ENCODE measurements at places on chromosomes 4 and X.
A peak's percentile ranks its signal among the peaks of the same experiment; 100 is the strongest.

DNA sequence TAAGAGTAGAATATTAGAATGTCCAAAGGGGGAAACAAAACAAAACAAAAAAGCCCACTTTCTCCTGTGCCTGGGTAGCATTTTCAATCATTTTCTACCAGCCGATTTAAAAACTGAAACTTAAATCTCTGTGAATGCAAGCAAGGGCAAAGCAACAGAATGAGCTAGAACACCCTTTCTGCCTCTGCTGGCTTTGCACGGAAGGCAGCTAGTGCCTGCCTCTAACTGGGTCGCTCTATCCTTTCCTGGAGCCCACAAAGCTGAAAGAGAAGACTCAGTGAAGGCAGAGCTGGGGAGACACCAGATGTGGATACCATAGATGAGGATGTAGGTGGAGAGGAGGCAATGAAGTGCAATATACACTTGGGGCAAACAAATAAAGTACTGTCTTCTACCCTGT is 248.9 kb upstream of the TTC29 start:
- no peak for DNase-seq

- no peak for DNase-seq
These were observed 194.4 kb downstream of the TMA16 start for GRCh38 chr4:163688856-163689255.

GRCh38 chrX:4129626-4130025 is 416.2 kb upstream of the PRKX start:
- no peak for DNase-seq

DNA sequence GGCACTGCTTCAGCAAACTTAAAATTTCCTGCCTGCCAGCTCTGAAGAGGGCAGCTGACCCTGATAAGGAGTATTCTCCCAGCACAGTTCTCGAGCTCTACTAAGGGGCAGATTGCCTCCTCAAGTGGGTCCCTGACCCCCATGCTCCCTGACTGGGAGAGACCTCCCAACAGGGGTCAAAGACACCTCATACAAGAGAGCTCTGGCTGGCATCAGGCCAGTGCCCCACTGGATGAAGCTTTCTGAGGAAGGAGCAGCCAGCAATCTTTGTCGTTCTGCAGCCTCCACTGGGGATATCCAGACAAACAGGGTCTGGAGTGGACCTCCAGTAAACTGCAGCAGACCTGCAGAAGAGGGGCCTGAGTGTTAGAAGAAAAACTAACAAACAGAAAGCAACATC is 1118.3 kb upstream of the ADGRL3 start:
- no peak for DNase-seq

GRCh38 chr4:1179089-1179441 is 6.7 kb upstream of the SPON2 start:
- DNase-seq = no peak

DNA sequence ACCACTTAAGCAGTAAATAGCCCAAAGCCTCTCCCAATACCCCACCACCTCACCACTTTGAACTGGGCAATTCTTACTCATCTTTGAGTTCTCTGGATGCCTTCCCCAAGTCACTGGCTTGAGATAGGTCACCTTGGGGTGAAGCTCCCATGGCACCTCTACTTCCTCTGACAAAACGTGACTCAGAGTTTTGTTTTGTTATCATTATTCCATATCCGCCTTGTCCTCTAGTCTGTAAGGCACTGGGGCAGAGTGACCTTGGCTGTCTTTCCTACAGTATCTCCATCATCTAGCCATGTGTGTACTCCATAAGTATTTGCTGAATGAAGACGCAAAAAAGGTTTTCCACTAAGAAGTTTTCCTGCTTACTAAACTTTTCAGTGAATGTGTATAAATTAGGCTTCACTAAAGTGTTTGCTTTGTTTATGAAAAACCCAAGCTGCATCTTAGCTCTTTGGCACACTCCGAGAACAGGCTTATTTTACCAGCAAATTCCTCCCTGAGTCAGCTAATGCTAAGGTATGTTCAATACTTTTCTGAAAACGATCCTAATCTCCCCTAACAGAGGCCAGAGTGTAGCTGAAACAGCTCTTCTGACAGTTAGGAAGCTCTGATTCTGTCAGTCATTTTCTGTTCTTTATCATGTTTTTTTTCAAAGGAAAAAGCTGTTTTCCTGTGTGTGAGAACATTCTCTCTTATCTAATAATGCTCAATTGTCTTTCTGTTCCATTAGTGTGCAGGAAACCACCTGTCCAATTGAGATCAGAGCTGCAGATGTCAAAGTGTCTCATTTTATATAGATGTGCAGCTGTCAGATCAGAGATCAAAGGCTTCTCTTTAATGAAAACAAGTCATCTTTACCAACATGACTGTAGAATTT is 30.2 kb upstream of the TSPAN5 start:
- no peak for DNase-seq

GRCh38 chrX:77597511-77597910 is 150.3 kb downstream of the FGF16 start:
- DNase-seq = no peak

GRCh38 chrX:24175276-24175675 is 25.7 kb downstream of the ZFX start:
- DNase-seq = no peak

GRCh38 chr4:1340861-1341260 is 6.1 kb upstream of the UVSSA start:
- no peak for DNase-seq

- DNase-seq = no peak
These were observed 213.4 kb downstream of the IL15 start for GRCh38 chr4:141849778-141850177.

GRCh38 chr4:17066972-17067371 is 168.5 kb upstream of the LDB2 start:
- DNase-seq = no peak

DNA sequence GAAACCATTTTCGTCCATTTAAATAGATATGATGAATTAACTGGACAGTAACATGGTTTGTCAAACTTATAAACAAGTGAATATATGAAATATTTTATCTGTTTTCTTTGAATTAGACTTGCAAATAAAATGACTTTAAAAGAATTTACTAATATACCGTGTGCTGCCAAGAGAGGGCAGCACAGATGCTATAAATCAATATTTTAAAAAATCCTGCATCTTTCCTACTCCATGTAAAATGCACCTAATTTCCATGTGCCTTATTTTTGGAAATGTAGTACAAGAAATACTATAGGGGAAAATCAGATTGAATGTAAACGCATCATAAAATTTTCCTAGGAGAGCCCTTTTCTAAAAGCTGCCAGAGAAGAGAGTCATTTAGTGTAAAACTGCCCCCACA is 62.2 kb downstream of the PRKX start:
- no peak for DNase-seq

DNA sequence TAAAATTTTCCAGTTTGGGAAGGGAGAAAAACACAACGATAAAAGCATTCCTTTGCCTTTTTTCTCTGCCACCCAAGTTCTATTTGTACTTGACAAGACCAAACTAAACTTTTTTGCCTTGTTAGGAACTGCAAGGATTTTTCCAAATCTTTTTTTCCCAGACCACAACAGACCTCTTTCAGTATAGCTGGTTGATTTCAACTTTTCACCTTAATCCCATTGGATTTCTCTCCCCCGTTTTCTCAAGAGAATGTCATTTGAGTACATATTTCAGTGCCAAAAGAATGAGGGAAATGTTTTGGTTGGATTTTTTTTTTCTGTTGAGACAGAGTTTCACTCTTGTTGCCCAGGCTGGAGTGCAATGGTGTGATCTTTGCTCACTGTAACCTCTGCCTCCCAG is 18.5 kb upstream of the SGMS2 start:
- no peak for DNase-seq

- no peak for DNase-seq
These were observed at the start of gene CITED1 for GRCh38 chrX:72305286-72306084. TSS of gene CITED1 (minus strand) at chrX:72305914. CDS start at chrX:72302869, 3,045 bp downstream.

- DNase-seq = no peak
These were observed 503.5 kb downstream of the MID1IP1 start for GRCh38 chrX:39304746-39305145.

GRCh38 chr4:98586291-98586961 is 72.0 kb downstream of the TSPAN5 start:
- no peak for DNase-seq

- no peak for DNase-seq
These were observed 28.3 kb upstream of the DYNLT3 start for GRCh38 chrX:37875675-37876074.

DNA sequence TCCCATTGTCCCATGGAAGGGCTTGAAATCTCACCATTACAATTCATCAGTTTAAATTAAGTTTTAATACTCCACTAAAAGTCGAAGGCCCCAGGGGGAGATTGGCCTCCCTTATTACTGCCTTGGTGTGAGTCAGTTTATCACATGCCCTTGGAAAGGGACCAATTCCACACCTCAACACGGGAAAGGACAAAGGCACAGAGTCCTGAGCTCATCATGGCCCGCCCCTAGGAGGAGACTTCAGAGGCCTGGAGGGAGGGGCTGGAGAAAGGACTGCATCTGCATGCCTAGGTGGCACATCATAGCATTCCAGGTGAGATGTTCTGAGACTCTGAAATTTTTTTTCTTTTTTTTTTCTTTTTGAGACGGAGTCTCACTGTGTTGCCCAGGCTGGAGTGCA is 2.8 kb upstream of the SEL1L3 start:
- DNase-seq = no peak

DNA sequence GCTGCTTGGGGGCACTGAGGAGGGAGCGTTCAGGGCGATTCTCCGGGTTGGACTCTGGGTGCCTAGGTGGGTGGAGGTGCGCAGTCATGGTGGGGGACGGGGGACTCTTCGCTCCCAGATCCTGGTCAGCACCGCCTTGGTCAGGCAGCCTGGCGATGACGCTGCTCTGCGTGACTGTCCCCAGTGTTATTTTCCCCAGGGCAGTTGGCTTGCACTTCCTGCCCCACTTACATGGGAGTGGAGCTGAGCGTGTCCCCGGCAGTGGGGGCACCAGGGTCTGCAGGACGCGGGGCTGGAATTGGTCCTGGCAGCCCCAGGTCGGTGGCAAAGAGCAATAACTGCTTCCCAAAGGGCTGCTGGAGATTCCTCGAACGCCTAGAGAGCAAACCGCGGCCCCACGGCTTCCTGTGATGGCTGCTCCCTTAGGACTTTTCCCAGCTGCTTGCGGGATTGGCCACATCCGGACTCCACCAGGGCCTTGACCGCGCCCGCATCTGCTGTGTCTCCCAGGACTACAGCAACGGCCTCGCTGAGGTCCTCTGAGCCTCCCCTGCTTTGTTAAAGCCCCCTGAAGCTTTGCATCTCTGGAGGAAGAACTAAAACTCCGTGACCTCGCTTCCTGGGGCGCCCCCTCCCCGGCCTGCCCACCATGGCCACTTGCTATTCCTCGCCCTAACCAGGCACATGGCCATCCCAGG is 35.3 kb upstream of the GPR78 start:
- no peak for DNase-seq

- DNase-seq = no peak
These were observed 72.6 kb downstream of the METTL14 start for GRCh38 chr4:118757761-118758251.

- DNase-seq = no peak
These were observed 270.6 kb downstream of the BANK1 start for GRCh38 chr4:102061133-102061532.

DNA sequence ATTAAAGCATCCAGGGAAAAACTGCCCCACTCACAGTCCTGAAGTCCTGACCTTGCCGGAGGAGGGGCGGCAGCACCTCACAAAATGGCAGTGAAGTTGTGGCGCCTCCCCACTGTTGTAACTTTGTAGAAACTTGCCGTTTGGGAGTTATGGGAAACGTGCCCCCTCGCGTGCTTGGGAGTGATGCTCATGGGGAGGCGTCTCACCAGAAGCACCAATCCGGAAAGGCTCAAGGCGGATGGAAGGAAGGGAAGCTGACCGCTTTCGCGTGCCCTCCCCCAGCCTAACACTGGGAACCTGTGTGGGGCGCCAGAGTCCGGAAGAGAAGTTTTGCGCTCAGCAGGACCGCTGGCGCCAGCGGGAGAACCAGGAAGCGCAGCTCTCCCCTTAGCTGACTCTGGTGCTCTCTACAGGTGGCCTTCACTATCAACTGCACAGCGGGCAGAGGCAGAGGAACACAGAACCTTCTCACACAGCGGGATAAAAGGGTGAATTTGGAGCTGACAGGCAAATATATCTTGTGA is at the start of the genes CT45A10 and SAGE1:
Gene CT45A10, minus strand, starts transcription at position 151 of the 524 bp plus-strand sequence. CDS start 8,100 bp downstream, outside the sequence.
Gene SAGE1, plus strand, starts transcription at position 423 of the 524 bp plus-strand sequence. CDS start 2,527 bp downstream, outside the sequence.
- no peak for DNase-seq

GRCh38 chrX:125736008-125736729 is 416.5 kb downstream of the TEX13C start:
- DNase-seq = no peak

- no peak for DNase-seq
These were observed 77.0 kb downstream of the ZNF827 start for GRCh38 chr4:145861336-145862318.

DNA sequence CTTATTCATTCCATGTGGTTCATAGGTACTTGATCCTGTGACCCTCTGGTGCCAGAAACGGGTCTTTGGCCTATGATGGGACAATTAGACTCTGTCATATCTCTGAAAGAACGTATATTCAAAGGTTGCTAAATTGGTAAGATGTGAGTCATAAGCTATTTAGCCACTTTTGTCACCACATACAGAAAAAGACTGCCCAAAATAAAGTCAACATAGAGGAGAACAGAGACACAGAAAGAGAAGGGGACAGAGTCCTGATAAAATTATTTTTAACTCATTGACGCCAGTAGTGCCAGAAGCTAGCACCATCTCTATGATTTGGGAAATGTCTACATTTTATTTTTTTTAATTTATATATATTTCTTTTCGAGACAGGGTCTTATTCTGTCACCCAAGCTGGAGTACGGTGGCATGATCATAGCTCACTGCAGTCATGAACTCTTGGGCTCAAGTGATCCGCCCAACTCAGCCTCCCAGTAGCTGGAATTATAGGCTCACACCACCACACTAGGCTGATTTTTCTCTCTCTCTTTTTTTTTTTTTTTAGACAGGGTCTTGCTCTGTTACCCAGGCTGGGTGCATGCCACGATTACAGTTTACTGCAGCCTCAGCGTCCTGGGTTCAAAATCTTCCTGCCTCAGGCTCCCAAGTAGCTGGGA is 92.1 kb upstream of the COX18 start:
- no peak for DNase-seq

DNA sequence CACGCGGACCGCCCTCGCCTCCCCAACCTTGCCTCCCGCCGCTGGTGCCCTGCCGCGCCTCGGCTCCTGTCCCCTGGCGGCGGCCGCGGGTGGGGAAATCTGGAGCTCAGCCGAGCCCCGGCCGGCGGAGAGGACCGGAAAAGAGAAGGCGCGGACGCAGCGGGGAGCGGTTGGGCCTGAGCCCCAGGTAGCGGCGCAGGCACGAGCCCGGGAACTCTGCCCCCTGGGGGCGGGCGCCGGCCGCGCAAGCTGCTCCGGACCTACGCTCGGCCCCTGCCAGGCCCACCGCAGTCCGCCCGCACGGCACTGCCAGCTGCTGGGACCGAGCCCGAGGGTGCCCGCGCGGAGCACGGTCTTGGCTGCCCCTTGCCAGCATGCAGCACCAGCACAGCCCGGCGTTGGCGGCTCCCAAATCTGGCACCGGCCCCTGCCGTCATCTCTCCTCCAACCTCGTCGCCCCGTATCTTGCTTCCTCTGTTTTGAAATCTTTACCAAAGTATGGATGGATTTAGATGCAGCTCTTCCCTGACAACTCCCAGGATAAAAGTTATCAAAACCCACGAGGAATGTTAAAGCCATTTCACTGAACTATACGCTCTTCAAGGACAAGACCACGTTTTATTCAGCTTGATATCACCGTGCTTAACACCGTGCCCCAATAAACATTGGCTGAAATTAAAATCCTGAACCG is at the start of gene PRSS12:
Gene PRSS12, minus strand, starts transcription at position 161 of the 691 bp plus-strand sequence. CDS start 283 bp downstream, outside the sequence.
- DNase-seq = peak; percentile 79

Measured in activated naive CD4-positive, alpha-beta T cell treated with anti-CD3 and anti-CD28 coated beads, Interleukin-2, amount 50 U/mL, for 72 hours (primary cell).